ENCODE measurements at places on chromosomes 5 and 9.

- DNase-seq = no peak
Measured at GRCh38 chr5:179222246-179223017, 122.8 kb downstream of the ADAMTS2 start.

DNA sequence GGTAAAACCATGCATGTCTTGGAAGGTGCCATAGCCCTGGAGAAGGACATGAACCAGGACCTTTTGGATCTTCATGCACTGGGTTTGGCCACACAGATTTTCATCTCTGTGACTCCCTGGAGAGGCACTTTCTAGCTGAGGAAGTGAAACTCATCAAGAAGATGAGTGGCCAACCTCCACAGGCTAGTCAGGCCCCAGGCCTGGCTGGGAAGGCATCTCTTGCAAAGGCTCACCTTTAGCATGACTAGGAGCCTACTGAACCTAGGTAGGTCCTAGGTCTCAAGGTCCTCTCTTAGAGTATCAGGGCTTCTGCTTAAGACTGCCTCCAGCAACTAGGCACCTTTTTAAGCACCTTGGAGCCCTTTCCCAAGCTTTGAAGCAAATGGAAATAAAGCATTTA lies 1448.7 kb upstream of the ACO1 start:
- DNase-seq = no peak

- no peak for DNase-seq
Measured at GRCh38 chr9:8732367-8733075, 932.9 kb upstream of the DMAC1 start.

DNA sequence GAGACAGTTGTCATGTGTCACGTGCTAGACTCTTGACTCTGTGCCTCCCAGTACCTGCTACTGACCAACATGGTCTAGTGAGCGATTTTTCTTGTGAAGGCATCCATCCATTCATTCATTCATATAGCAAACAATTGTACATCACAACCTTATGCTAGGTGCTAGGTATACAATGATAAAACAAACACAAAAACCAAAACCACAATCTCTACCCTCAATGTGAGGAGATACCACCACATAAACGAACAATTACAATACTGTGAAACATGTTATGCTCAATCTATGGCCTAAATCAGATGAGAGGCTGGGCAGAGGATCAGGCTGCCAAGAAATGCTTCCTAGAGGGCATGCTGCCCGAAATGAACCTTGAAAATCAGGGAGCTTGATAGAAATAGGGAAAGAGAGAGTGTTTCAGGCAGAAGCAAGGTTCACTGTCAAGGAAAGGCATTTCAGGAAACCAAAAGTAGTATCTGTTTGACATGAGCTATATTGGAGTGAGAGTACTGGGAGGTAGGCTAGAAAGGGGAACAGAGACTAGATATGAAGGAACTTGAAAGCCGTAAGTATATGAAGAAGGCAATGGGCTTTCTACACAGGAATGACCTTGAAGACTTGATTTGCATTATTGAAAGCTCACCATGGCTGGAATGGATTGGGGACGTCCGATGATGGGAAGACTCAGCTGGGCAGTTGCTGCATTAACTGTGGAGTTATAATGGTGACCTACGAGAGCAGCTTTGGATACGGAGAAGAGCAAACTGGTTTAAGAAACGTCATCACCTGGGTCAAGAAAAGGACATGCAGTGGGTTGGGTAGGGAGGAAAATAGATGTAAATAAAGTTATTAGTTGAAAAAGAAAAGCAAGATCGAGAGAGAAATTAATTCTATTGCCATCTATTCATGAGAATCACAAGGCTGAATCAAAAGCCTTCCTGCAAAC lies 90.1 kb downstream of the THBS4 start:
- no peak for DNase-seq

DNA sequence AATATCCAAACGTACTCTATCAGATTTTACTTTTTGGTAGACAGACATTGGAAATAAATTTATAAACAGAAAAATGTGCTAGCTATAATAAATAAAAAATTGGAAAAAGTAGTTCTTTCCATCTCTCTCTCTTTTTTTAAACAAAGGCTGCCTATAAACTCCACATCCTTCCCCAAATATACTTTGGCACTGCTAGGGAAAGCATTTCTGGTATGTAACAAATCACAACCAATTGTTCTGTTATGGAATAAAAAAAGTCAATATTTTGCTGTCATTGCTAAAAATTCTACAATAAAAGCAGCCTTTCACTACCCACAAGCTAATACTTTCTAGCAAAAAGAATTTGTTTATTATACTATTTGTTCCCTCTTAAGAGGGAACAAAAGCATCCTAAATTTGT lies 169.2 kb upstream of the TARS1 start:
- no peak for DNase-seq

GRCh38 chr9:20945269-20945668 lies 86.2 kb downstream of the HACD4 start:
- peak; percentile 63 for DNase-seq
